ENCODE measurements at places on chromosomes 4 and X.

DNA sequence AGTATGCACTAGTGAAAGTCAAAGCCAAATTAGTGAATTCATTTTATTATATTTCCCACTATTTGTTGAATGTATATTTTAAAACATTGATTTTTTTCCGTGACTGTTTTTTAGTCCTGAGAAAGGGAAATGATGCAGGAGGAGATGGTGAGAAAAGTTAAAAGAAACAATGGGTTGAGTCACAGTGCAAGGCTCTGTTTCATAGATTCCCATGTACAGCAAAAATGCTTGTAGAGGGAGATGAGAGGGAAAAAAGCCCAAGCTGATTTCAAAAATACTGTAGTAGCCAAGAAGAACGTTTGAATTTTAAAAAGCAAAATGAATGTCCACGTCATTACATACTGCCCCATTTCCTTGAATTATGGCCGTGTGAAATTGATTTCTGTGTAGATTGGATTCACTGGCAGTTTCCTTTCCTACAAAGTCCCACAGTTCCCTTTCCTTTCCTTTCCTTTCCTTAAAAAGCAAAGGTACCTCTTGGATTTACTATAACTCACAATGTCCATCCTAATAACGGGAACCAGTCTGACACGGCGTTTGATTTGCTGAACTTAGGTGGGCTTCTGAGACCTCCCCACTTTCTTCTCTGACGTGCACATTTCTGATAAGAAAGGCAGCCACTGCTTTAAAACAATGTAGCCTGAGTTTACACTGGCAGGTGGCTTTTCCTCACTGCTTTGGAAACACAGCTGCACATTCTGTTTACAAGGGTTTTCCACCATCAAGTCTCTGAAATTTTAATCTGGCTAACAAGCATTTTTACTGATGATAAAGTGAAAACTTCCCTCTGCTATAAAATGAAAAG lies 63.7 kb downstream of the SPCS3 start:
- no peak for DNase-seq

- DNase-seq: no peak
Observed at GRCh38 chr4:26441771-26442170, 48.5 kb downstream of the CCKAR start.

GRCh38 chr4:77650787-77651186 lies 45.2 kb downstream of the CXCL13 start:
- DNase-seq: no peak

DNA sequence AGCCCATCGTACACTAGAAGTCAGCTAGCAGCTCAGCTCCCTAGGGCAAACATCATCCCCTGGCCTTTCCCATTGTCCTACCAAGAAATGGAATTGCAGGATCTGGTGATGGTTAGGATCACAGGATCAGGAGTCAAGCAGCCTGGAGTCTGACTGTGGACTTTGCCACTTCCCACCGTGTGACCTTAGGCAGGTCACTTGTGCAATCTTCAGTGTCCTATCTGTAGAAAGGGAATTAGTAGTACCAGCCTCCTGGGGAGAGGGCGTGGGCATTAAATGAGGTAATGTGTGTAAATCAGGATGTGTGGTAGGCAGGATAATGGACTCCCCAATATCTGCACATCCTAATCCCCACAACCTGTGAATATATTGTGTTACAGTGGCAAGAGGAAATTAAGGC lies 38.6 kb upstream of the APLN start:
- no peak for DNase-seq
